ENCODE measurements at places on chromosomes 6 and 20.

DNA sequence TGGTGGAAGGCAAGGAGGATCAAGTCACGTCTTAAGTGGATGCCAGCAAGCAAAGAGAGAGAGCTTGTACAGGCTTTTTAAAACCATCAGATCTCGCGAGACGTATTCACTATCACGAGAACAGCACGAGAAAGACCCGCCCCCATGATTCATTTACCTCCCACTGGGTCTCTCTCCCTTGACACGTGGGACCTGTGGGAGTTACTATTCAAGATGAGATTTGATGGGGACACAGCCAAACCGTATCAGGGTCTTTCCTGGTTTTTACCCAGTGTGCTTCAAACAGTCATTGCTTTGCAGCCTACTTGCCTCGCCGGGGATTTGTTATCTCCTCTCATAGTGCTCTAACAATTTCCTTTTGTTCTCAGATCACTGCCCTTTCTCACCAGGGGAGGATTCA lies 108.2 kb downstream of the UST start:
- DNase-seq, result no peak

GRCh38 chr6:81093051-81093450 lies 659.4 kb downstream of the TENT5A start:
- no peak for DNase-seq

DNA sequence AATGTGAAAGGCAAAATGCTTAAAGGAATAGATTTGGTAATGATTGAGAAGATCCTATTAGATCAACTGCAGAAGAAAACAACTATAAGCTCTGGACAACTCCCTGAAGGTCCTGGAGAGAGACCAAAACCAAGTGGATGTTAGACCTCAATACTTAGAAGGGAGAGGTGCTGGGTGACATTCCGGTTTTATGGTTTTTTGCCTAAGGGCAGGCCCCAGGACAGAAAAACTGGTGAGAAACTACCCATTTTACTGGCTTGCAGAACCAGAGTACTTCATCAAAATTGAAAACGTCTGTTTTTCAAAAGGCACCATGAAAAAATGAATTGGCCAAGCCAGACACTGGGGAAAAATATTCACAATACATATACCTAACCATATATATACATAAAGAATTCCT lies 26.3 kb downstream of the SAMHD1 start:
- no peak for DNase-seq

GRCh38 chr20:17570347-17571152 lies 675 bp downstream of the DSTN start:
- peak; percentile 7 for DNase-seq

- no peak for DNase-seq
Measured at GRCh38 chr6:155328074-155328538, 13.8 kb upstream of the TFB1M start.

GRCh38 chr6:111958534-111958933 lies 85.3 kb upstream of the FYN start:
- DNase-seq, result no peak

DNA sequence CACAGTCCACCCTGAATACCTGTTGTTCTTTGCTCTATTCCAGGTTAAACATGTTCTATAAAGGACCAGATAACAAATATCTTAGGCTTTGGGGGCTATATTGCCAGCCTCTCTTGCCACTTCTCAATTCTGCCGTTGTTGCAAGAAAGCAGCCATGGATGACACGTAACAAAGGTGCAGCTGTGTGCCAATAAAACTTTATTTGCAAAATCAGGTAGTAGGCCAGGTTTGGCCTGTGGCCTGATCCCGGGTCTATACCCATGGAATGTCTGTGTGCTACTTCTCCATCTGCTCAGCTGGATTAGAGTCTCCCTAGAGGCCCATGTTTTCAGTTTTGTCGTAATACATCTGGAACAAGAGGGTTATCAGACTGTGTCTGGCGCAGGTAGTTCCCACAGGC lies 175.3 kb upstream of the KCNG1 start:
- DNase-seq, result no peak

GRCh38 chr6:3566812-3567211 lies 110.0 kb upstream of the SLC22A23 start:
- DNase-seq, result no peak

DNA sequence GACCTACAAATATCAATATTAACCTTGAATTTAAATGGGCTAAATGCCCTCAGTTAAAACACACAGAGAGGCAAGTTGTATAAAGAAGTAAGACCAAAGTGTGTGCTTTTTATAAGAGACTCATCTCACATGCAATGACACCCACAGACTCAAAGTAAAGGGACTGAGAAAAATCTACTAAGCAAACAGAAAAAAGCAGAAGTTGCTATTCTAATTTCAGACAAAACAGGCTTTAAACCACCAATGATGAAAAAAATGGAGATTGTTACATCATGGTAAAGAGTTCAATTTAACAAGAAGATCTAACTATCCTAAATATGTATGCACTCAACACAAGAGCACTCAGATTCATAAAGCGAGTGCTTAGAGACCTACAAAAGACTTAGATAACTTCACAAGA lies 741.9 kb upstream of the MARCKS start:
- no peak for DNase-seq

- no peak for DNase-seq
Measured at GRCh38 chr6:100593522-100593921, 128.8 kb upstream of the SIM1 start.

DNA sequence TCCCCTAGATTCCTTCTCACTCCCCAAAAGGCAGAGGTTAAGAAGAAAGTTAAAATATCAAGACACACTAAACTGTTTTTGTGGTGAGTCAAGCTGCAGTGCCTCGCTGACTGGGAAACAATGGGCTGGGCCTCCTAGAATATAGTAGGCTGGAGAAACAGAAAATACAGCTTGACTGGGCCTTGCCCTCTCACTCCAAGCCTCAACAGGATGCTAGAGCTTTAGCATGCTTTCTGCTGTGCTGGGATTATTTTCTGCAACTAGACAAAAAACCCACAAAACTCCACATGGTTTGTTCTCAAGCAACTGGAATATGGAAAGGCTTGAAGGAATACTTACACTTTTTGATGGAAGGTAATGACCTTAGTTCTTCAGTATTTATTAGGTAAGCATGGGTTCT lies 27.9 kb downstream of the FOXO3 start:
- no peak for DNase-seq

- no peak for DNase-seq
Measured at GRCh38 chr6:41353333-41353732, 17.9 kb downstream of the NCR2 start.

DNA sequence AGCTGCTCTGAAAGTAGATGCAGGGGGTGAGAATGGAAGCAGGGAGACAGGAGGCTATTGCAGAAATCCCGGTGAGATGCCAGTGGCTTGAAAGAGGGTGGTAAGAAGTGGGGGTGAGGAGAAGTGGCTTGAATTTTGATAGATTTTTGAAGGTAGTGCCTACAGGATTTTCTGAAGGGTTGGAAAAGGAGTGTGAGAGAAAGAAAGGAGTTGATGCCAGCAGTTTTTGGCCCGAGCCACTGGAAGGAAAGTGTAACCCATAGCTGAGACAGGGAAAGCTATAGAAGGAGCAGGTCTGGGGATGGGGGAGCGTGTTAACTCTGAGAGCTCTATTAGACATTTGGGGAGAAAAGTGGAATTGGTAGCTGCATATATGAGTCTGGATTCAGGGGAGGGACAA lies 9.7 kb downstream of the ARMC12 start:
- DNase-seq, result no peak

GRCh38 chr20:11849976-11850670 lies 67.6 kb upstream of the BTBD3 start:
- DNase-seq, result no peak

DNA sequence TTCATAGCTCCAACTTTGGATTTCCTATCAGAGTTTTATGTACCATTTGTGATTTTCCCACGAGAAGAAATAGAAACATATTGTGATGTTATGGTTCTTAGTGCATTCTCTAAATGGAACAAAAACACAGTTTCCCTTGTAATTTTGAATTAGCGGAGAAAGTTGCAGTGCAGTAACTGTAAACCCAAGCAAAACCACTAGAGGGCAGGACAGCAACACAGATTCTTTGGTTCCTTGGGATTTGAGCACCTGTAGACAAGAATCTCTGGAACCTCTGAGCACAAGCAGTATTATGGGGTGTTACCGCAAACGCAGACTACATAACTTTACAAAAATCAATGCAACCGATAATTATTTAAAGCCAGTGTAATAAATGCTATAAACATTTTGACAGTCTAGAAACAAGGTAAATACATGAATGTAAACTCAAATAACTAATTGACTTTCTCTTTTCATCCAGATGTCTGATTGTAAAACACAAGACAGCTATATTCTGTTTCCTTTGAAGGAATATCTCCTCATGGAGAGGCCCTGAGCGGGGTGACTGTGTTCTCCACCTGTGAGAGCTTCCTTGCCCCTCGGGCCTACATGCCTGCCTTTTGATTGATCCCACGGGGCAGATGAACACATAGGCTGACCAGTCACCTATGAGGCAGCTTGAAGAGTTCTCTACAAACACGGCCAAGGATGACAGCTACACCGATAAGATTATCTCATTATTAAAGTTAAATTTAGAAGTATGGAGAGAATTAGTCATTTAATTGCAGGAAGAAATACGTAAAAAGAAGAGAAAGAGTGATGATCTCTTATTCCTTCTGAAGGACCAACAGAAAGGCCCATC lies 67.5 kb upstream of the COL21A1 start:
- no peak for DNase-seq

GRCh38 chr20:37394543-37395409 lies 48.8 kb downstream of the SRC start:
- DNase-seq, result no peak

- DNase-seq, result no peak
Measured at GRCh38 chr6:15907914-15908518, 220.9 kb upstream of the MYLIP start.

DNA sequence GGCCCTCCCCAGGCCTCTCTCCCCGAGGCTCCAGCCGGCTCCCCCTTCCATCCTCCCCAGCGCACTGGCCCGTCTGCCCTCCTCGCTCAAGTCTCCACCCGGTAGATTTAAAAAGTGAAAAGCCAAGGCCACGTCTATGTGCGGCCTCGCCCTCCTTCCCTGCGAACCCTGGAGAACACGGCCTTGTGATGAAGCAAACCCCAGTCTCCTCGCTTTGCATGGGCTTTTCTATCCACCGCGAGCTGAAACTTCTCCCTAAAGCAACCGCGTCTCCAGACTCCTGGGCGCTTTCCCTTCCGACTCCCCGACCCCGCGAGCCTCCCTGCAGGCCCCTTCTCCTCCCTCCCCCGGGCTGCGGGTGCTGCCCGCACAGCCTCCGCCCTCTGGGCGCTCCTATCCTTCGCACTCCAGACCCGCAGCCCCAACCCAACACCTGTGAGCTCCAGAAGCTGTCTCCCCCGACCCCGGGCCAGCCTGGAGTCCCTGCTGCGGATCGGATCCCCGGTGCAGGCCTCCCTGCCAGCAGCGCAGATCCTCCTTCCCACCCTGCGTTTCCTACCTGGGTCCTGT lies 265.2 kb upstream of the QKI start:
- no peak for DNase-seq

GRCh38 chr6:108452711-108453195 lies 108.0 kb upstream of the FOXO3 start:
- DNase-seq, result no peak

DNA sequence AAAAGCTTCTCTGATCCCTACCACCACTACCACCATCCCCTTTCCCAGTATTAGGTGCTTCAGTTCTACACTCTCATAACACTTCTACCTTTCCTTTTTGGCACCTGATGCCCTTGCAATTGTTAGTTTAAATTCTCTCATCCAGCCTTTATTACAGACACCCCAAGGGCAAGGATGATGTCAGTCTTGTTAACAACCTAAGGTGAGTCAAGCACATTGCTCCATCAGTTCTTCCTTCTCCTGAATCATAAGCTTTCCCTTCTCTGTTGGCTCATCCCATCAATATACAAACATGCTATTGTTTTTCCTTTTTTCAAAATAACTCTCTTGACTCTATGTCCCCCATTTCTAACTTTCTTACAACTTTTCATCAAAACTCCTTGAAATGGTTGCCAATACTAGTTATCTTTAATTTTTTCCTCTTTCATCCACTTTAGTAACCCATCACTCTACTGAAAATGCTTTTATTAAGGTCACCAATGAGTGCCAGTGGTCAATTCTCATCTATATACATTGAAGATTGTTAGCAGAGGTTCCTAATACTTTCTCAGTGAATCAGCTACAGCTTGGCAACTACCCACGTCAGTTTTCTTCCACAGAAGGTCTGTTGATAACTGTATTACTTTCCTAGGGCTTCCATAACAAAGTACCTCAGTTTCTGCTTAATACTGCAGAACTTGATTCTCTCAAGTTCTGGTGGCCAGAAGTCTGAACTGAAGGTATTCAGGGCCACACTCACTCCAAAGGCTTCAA lies 97.1 kb upstream of the FLRT3 start:
- DNase-seq, result no peak

GRCh38 chr6:54846857-54847674 lies 495 bp downstream of the FAM83B start:
- DNase-seq, result no peak

- no peak for DNase-seq
Measured at GRCh38 chr6:154848580-154848979, 115.4 kb downstream of the SCAF8 start.

DNA sequence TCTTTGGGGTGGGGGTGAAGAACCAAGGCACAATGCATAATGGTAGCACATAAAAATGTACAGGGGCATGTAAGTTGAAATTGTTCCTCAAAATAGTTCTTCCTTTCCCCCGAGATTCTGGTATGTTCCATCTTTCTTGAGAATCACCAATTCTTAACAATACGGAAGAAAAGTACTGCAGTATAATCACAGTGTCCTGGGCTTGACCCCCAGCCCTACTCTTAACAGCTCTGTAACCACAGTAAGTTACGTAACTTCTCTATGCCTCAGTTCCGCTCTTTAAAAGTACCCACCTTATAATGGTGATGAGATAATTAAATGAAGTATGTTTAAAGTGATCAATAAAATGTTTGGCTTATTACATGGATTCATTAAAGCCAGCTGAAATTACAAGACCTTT lies 104.5 kb downstream of the SMLR1 start:
- no peak for DNase-seq

DNA sequence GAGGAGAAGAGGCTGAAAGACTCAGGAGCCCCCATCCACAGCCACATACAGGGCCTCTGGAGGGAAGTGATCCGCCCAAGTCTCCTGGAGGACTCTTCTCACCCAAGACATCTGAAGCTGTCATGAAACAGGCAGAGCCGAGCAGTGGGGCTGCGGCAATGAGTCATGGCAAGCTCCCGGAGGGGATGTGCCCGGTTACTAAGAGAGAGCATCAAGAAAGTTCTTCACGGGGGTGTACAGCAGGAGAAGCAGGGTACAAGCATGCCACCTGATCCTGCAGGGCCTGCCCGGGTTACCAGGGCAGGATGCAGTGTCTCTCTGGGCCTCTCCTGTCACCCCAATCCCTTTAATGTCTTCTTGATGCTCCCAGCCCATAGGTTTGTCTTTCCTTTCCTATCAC lies 21.1 kb downstream of the TRIM26 start:
- DNase-seq, result no peak
